GM20000 (cell line): ENCODE measurements at places on chromosomes 12 and 14.

- DNase-seq, result no peak
These were observed 467.9 kb downstream of the TRHDE start for GRCh38 chr12:72740064-72740463.

DNA sequence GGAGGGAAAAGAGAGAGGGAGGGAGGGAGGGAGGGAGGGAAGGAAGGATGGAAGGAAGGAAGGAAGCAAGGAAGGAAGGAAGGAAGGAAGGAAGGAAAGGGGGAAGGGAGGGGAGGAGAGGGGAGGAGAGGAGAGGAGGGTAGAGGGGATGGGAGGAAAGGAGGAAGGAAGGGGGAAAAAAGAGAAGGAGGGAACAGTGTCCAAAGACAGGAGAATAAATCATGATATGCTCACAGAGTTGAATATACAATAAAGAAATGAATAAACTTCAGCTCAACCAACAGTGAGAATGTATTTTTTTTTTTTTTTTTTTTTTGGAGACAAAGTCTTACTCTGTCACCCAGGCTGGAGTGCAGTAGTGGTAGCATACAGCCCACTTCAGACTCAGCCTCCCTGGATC lies 4.0 kb downstream of the OR6J1 start:
- no peak for DNase-seq

DNA sequence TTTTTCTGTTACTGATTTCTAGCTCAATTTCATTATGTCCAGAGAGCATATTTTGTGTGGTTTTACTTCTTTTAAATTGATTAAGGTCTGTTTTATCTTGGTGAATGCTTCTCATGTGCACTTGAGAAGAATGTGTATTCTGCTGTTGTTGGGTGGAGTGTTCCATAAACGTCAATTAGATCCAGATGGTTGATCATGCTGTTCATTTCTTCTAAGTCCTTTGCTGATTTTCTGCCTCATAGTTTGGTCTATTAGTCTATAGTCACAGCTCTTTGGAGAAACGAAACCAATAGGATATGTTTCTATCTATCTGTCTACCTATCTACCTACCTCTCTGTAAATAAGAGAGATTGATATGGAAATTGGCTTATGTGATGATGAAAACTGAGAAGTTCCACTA lies 17.1 kb upstream of the ADGRD1 start:
- no peak for DNase-seq

DNA sequence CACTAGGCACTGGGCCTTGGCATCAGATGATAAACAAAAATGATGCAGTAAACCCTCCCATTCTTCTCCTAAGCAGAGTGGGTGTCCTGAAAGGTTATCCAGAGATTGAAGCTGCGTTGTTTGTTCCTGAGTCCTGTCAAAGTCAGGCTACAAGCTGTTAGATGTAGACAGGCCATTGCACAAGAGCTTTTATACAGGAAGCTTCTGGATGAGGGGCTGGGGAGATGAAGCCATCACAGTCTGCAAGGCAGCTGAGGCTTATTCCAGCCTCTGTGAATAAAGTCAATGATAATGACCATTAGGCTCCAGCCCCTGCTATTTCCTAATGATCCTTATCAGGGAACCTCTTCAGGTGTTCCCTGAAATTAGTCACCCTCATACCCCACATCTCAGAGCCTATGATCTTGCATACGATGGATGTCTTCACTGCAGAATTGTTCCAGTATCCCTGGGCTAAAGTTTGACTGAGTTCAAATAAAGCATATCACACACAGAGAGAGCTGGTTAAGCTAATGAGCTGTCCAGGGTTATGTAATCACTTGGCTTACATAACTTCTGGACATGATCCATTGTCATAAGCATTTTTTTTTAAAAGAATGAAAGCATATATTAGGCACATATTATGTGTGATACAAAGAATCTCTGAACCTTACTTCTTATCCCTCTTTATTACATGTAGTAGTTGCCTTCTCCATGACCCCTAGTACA lies 337.1 kb upstream of the OR4E1 start:
- DNase-seq, result no peak

DNA sequence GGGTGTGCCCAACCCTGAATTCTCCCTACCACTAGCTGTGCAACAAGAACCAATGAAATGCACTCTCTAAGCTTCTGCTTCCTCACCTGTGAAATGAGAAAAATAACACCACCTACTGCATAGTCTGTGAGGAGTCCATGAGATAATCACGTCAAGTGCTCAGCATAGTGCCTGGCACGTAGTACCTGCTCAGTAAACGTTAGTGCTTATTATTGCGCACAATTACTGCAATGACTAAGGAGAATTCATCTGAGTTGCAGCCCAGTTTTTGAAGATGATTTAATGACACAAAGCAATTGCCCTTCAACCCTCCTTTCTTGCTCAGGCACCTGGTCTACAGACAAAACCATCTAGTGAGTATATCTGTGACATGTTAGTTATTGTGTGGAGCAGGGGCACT lies 8.8 kb downstream of the VDR start:
- DNase-seq, result no peak

DNA sequence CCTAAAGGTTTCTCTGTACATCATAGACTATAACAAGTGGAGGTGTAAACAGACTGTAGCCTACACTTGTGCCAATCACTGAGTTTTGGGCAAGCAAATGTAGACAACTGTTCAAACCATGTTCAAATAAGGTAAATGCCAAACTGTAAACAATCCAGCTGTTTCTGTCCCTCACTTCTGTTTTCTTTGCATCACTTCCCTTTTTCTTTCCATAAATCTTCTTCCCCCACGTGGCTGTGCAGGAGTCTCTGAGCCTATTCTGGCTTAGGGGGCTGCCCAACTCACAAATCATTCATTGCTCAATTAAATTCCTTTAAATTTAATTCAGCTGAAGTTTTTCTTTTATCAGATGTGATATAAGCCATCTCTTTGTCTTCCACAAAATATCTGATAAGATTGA lies 65.1 kb upstream of the CPM start:
- no peak for DNase-seq

DNA sequence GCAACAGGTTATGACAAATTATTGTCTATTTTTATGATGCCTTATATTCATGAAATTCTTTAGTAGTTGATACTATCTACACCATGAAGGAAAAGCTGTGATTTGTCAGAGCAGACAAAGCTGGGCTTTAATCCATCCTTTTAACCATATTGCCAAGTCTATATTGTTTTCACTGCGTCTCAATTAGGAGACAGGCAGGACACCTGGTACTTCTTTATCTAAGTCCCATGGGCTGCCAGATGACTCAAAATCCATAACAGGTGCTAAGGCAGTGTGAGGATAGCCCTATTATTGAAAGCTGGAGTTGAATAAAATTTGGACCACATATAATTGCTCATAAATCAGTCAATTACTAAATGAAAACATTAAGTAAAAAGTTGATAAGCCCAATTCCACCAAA lies 22.6 kb downstream of the INSM2 start:
- DNase-seq, result no peak

- DNase-seq, result no peak
These were observed 63.1 kb downstream of the DIP2B start for GRCh38 chr12:50567926-50568325.

DNA sequence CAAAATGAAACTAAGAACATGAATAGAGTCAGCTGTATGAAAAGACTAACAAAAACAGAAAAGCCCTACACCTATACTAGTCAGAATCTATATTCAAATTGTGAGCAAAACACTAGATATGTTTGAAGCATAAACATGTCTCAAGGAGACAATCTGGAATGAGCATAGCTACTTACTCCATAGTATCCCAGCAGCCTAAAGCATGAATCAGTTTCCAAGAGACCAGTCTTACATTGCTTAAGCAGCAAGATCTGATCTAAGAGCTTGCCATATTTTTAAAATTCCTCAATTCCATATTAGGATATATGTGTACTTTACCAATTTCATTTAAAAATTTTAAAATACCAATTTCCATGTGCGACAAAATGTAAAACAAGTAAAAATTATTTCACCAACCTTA lies 7.7 kb downstream of the CAPS2 start:
- DNase-seq, result no peak

DNA sequence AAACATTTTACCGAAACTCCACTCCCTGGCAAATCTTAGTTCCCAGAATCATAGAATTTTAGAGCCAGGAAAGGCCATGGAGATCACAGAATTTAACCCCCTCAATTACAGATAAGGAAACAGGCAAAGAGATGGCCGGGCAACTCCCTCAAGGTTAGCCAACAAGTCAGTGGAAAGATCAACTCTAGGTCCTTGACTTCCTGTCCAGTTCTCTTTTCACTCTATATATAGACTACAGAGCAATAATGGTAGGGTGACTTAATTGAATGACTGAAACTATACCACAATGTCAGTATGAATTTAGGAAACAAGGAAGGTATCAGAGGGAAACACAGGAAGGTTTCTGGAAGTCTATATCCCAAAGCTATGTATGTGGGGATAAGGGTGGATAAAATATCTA lies 11.6 kb downstream of the OXA1L start:
- DNase-seq, result no peak

DNA sequence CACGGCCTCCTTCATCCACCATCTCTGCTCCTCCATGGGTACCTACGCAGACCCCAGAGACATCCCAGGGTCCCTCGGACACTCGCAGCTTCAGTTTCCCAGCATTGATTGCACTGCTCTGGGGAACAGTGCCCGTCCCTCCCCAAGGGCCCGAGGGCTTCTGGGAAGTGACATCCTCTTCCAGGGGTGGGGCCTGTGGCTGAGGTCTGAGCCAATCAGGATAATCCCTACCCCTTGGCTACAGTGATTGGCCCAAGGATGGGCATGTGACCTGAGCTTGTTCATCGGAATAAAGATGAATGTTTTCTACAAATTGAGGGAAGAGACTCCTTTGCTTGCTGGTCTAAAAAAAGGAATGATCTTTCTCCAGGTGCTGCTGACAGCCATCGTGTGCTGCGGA lies 37.3 kb upstream of the MYL2 start:
- no peak for DNase-seq

GRCh38 chr12:101407049-101407435 lies 530 bp downstream of the ARL1 start:
- DNase-seq, result peak; percentile 5

DNA sequence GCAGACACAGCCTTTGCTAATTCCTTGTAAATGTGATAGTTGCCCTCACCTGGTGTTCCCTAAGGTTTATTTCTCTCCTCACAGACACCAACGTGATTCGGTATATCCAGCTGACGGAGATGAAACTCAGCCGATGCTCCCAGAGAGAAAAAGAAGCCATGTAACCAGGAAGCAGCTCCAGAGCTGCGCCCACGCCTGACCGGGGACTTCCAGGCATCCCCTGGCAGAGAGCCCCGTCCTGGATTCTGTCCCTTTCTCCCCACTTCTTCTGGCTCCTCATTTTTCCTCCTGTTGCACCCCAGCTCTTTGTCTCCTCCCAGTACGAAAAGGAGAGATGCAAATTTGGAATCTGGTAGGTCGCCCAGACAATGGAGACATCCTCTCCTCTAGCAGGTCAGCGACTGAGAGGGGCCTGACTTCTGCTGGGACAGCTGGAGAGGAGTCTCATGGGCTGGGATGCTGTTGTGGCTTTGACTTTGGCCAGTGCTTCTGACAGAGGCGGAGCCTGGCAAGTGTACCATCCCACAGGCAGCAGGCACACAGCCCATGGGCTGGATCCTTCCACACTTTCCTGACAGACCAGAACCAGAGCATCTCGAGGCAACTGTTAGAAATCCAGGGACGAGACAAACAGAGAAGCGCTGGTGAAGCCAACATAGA lies 29.4 kb downstream of the TTC9 start:
- DNase-seq, result no peak
